ENCODE measurements at places on chromosomes 3 and 15.

GRCh38 chr3:35500641-35501350 is 138.5 kb upstream of the ARPP21 start:
- no peak for DNase-seq

GRCh38 chr15:26298010-26298658 is 435.0 kb upstream of the ATP10A start:
- DNase-seq: no peak

DNA sequence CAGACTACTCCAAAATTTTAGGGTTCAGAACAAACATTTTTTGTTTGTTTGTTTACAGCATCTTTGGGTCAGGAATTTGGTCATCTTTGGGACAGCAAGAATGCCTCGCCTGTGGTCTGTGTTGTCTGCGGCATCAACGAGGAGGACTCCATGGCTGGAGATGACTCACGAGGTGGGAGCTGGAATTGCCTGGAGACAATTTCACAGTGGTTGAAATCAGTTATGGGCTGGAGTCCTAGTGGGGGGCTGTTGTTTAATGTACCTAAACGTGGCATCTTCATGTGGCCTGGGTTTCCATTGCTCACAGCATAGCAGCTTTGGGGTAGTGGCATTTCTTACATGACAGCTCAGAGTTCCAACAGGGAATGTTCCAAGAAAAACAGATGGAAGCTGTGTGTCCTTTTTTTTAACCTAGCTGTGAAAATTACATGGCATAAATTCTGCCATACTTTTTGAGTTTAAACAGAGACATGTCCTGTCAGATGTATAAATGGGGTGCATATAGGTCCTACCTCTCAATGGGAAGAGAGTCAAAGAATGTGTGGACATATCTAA is 507.3 kb upstream of the CBLB start:
- no peak for DNase-seq

- DNase-seq: no peak
Observed at GRCh38 chr3:47291158-47291753, 8.5 kb downstream of the KLHL18 start.

DNA sequence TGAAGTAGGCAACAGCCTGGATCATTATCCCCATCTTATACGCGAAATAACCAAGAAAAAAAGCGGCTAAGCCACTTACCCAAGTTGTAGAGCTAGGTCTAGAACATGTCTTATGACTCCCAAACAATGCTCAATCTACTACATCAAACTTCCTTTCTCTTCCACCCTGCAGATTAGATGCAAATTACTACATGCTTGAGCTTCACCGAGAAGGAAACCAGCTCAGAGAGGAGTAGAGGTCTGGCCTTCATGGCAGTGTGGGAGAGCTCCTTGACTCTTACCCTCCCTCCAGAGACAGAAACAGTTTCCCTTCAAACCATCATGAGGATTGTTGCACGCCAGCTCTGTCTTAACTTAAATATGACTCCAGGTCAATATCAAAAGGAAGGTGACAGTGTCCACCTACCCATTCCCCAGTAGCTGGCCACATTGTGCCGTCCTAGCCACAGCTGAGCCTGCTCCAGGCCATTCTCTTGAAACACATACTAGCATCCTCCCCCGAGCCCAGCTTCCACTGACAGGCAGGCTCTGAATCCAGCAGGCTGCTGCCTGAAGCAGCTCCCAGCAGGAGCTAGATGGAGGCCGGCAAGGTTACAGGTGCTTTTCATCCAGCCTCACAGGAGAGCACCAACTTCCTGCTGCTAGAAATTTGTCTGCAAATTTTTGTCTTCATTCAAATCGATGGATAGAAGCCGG is 56.8 kb downstream of the CPN2 start:
- DNase-seq: no peak

DNA sequence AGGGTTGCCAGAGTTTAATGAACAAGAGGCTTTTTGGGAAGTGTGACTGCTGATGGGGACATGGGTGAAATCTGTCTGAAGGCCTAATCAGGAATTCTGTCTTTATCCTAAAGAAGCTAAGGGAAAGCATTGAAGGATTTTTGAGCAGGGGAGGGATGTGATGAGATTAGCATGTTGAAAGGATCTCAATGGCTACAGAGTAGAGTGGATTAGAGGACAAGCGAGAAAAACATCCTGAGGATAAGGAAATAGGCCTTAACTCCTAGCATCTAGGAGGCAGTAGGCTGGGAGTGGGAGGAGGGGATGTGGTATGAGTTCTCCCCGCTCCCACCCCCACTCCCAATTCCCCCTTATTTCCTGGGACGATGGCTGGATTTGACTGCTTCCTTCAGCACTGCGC is 35.1 kb upstream of the SNTN start:
- no peak for DNase-seq

- DNase-seq: no peak
Observed at GRCh38 chr3:39157359-39157758, 4.0 kb upstream of the CSRNP1 start.

DNA sequence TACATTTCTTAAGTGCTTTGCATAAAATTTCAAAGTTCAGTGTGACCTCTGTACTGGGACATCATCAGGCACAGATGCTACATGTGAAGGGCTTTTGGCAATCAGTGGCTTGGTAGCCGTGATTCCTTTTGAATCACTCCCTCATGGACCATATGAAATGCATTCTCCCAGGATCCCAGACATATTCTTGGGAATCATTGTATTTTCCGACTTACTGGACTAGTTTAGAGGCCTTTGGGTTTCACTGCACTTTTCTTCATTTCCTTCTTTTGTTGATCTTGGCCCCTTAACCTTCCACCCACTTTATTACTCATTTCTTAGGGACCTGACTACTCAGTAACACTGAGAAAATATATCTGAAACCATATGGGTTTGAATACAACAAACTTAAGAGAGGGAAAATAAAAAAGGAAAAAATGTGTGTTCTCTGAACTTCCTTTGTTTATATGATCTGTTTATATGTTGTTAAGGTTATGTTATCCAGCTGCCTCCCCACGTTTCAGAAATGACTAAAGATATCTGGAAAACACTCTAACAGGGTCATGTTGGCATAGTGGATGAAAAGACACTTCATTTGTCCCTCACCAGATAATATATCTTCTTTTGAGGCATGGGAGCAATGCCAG is 35.1 kb downstream of the HMG20A start:
- DNase-seq: no peak

DNA sequence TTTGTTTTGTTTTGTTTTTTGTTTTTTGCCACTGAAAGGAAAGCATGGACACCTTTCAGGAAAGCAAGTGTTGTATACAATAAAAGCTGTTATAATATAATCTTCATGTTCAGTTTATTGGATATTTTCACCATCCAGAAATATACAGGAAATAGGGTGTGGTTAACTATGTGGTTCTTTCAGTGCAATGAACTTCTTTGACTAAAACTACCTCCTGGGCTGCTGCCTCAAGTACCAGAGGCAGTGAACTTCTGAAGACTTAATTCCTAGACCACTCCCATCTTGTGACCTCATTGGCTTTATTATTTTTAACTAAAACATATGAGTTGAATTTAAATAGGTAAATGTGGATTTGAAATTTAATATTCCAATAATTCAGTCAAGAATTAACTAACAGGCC is 27.1 kb upstream of the TBL1XR1 start:
- DNase-seq: no peak

- DNase-seq: no peak
Observed at GRCh38 chr15:60460931-60461330, 18.0 kb downstream of the ICE2 start.

DNA sequence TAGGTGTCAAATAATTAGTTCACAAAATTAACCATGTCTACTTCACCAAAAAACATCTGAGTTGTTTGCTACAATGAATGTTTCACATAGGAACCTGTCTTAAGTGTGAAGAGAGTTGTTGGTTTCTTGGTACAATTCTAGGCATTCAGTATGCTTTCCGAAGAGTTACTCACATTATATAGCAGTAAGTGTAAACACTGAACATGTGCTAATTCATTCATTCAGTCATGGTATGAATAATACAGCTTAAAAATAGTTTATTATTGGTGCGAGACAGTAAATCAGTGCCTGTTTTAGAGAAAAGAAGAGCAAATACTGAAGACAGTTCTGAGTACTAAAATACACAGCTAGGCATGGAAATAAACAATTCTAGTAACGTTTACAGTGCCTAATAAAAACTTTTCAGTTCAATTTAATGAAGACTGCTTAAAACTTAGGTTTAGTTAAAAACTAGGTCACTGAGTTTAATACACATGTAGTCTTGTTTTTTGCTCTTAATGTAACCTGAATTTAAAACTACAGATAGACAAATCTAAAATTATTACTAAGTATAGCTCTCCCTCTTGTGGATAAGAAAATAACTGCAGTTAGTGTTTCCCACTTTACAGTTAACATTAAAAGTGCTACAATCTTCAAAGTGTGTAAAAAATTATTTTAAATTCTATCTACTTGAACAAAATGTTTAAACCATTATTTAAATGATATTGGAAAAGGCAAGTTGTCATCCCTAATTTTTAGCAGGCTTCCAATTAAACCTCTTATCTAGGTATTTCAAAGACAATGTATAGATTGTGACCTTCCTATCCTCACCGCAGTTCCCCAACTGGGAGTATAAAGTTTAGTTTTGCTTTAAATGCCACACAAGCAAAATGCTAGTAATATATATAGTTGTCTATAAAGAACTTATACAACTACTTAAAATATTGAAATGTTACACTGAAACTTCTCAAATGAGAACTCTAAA is 20.1 kb upstream of the ZCWPW2 start:
- DNase-seq: no peak
